ENCODE measurements at places on chromosomes 5 and 9.

DNA sequence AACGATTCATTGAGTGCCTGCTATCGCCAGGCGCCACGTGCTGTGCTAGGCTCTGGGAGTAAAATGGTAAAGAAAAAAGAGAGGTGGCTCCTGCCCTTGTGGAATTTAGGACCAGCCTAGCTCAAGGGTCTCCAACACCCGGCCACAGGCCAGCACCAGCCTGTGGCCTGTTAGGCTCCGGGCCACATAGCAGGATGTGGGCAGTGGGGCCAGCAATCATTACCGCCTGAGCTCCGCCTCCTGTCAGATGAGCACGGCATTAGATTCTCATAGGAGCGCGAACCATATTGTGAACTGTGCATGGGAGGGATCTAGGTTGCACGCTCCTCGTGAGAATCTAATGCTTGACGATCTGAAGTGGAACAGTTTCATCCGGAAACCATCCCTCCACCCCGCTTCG is 1.5 kb downstream of the RMRP start:
- DNase-seq: no peak

GRCh38 chr9:38166501-38166900 is 97.5 kb upstream of the SHB start:
- no peak for DNase-seq

DNA sequence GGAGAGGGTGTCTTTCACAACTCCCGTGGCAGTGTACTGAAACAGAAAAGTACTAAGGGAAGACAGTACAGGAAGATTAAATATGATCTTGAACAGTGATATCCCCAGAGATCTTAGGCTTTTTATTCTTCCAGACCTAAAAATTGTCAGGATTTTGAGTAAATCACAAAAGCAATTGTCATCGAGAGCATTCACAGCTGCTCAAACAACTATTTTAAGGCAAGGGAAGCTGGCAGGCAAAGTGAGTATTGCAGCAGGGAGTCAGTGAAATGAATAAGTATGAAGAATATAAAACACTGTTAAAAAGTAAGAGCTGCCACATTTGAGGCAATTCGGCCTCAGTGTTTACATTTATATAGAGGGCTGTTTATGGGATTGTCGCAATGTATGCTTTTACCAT is 479.0 kb downstream of the CAAP1 start:
- no peak for DNase-seq

- peak; percentile 57 for DNase-seq
Observed at GRCh38 chr9:134455934-134456755, 129.9 kb downstream of the RXRA start.

DNA sequence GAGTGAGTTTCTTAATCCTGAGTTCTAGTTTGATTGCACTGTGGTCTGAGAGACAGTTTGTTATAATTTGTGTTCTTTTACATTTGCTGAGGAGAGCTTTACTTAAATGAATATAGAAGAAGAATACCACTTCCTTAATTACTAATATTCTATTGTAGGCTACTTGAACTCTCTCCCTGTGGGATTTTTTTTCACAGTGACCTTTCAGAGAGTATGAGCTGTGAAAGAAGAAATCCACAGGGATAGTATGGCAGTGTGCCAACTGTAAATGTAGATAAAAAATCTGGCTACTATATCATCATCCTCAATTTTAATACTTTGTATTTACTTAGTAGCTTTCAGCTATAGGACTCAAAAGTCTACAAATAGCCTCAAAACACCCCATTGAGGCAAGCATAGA is 67.3 kb downstream of the COMMD10 start:
- DNase-seq: no peak

GRCh38 chr5:137395011-137395755 is 103.9 kb downstream of the SPOCK1 start:
- DNase-seq: peak; percentile 43

- no peak for DNase-seq
Observed at GRCh38 chr9:4801156-4801555, 8.4 kb downstream of the RCL1 start.

DNA sequence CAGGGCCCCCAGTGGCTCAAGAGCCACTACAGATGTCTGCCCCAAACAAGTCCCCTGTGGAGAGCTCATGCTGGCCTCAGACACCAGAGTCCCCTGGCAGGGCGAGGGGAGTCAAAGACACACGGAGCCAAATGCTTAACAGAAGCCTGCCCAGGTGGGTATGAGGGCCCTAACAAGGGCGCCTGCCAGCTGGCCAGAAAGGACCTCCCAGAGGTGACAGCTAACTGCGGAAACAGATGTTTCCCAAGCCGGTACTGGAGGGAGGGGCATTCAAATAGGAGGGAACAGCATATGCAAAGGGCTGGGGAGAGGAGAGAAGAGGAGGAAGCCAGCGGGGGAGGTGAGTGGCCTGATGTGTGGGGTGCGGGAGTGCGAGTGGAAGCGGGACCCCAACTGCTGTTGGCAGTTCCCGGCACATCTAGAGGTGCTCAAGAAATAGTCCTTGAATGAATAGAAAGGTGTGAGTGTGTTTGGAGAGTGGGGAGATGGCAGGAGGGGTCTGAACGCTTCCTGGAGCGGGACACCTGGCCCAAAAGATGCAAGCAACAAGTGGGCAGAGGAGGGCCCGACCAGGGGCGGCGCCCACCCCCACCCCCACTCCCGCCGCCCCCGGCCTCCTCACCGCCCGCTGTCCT is 824 bp downstream of the MXD3 start:
- DNase-seq: no peak

DNA sequence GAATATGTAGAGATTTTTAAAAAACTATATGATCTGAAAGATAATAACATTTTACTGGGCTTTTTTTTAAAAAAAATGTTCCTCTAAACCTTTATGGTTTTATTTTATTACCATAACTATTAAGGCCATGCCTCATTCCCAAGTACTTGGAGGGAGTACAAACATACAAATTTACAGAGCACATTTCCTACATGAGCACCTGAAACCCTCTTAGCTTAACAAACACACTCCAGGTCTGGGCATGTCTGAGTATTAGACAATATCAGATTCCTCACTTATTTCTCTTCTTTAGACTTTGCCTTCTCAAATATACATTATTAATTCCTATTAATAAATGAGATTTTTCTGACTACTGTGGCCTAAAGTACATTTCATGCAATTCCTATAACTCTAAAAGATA is 319.2 kb downstream of the SLCO4C1 start:
- no peak for DNase-seq

DNA sequence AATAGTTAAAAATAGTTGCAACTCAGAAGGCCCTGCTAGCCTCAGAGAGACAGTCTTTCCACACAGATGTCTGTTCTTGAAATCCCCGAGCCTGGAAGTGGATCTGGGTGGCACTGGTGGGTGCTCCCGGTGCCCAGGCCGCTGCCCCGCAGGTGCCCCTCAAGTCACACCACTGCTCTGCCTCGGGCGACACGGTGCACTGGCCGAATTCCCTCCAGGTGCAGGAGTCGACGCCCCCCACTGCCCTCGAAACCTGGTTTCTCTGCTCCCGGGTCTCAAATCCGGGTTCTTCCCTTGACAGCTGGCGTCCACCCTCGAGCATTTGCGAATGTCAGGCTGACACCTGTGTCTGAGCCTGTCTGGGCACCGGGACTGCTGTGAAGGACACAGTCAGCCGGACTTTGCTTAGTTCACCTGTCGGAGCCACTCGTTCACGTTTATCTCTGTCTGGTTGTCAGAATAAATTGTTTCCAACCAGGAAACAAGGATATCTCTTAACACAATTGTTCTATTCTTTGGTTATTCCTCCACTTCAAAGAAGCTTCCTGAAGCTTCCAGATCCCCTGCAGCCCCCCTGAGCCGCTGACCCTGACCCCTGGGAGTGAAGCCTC is 27.1 kb downstream of the SLC9A3 start:
- no peak for DNase-seq

DNA sequence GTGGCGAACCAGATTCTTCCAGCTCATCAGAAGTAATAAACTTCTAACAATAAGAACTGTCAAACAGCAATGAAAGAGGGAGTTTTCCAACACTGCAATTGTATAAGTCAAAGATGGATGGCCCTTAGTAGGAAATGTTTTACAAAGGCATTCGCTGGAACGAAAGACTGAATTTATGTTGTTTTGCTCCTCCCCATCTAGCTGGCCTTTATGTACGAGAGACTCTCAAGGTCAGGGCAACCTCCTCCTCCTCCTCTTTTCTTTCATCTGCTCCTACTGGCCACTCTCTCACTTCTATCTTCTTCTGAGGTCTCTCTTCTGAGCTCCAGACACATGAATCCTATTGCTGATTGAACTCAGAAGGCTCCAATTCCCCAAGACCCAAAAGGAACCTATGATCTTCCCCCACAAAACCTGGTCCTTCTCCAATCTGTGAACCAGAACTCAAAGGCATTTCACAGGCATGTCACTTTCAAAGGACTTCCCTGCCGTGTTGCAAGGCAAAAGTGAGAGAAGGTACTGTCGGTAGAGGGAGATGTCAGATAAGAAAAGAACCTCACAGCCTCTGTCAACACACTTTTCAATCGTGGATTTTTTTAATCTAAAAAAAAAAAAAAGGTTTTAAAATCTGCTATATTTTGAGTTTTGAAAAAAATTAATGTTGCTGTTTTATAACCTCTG is 28.5 kb upstream of the PUM3 start:
- no peak for DNase-seq

DNA sequence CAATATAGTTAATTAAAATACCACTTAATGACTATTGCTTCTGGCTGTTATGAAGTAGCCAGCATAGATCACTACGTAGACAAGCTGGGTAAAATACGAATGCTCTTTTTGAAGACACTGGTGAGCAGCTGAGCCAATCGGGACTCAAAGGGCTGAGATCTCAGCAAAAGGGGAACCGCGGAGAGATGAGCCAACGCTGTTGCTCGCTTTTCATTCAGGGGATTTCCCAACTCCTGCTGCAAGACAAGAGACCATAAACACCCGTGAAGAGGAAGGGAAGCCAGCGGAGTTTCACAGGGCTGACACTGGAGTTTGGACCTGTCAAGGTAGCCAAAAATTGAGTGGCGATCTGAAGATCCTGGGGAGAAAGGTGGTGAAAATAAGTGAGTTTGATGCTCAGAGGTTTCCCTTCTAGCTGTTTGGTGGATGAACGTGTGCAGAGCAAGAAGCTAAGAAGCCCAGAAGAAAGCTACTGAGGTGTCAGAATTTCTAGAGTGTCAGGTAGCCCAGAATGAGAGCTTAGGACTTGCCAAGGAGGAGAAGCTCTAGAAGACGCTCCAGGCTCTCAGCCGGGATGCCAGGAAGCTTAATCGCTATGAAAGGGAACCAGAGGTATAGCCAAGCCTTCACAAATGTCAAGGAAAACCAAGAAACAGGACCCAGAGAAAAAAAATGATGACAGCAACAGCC is 79.6 kb upstream of the RNU6ATAC start:
- no peak for DNase-seq

GRCh38 chr9:137411260-137411644 is 11.7 kb downstream of the EXD3 start:
- DNase-seq: no peak

GRCh38 chr5:74581988-74582365 is 58.6 kb downstream of the ENC1 start:
- no peak for DNase-seq

DNA sequence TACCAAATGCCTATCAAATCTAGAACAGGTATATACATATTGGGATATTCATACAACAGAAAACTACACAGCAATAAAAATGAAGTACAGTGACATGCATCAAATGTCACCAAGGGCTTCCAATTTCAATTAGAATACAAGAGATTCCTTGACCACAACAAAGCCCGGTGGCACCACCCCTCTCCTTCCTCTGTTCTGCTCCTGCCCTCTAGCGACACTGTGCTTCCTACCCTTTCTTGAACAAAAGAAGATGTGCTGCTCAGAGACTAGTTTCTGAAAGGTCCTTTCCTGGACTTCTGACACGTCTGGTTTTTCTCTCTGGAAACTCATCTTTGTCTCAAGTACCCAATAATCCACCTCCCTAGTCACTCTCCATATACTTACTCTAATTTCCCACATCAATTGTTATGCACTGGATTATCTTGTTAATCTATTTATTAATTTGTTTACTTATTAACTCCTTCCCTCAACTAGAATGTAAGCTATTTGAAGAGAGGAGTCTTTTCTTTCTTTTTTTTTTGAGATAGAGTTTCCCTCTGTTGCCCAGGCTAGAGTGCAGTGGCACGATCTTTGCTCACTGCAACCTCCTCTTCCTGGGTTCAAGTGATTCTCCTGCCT is 70.4 kb upstream of the CTSV start:
- DNase-seq: peak; percentile 54

GRCh38 chr9:129483415-129484351 is 137.2 kb downstream of the C9orf50 start:
- DNase-seq: peak; percentile 69

DNA sequence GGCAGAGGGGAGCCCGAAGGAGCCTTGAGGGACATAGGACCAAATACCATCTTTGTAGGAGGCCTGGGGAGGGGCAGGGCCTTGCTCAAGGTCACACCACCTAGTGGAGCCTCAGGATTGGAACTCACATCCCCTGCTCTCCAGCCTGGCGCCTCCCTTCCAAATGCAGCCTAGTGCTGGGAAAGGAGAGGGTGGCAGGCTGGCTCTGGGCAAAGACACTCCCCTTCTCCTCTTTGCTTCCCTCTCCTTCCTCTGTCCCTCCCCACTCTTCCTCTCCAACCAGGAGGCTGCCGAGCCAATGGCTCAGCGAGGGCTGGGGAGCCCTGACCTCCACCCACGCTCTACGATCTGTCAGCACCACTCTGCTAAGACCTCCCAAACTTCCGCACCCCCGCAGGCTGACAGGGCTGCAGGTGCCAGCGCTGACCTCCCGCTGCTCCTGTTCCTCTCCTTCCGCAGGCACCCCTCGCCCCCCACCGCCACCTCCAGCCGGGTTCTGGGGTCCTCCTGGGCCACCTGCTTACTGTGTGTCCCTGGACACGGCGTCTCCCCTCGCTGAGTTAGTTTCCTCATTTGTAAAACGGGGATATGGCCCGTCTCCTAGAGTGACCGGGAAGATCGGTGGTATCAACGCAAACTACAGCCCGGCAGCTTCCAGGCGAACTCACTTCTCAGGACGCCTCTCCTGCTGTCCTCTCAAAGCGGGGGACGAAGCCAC is 52.9 kb downstream of the C9orf50 start:
- DNase-seq: peak; percentile 57

GRCh38 chr9:109816490-109816889 is 36.5 kb downstream of the PALM2AKAP2 start:
- no peak for DNase-seq

DNA sequence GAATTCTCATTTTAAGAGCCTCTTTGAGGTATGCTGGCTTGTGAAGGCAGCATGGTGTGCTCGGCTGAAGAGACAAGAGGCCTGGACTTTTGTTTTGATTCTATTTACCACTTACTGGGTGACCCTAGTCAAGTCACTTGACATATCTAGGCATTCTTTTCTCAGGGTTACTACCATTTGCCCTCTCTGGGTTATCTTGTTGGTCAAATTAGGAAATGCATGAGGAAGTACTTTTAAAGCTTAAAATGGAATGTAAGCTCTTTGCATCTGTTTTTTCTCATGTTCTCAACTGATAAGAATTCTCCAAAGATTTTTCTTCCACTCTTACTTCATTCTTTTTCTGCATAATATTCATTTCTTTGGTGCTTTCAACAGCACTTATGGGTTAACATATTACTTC is 173.1 kb downstream of the PLK2 start:
- no peak for DNase-seq

- peak; percentile 10 for DNase-seq
Observed at GRCh38 chr5:79236362-79236969, 535 bp downstream of the JMY start.

- DNase-seq: no peak
Observed at GRCh38 chr9:113774963-113775362, 101.1 kb upstream of the ZNF618 start.

GRCh38 chr9:137814436-137814835 is 63.1 kb upstream of the CACNA1B start:
- DNase-seq: no peak
